ENCODE measurements at places on chromosomes 4 and X. TPM values are rescaled to one million over a fixed set of nuclear protein-coding genes. Genes with fewer than 3 reads are reported as not detected.

FAM236D gene
- not detected for total RNA-seq

GYPE gene
- not detected for total RNA-seq

HS3ST1 gene
- 14.2 TPM for total RNA-seq

CSAG3 gene
- not detected for total RNA-seq

DCAF12L1 gene
- total RNA-seq = not detected

All from nasal cavity respiratory epithelium epithelial cell of viscerocranial mucosa (primary cell).